Subcutaneous adipose tissue (tissue), 4 donors: ENCODE measurements at places on chromosomes 6 and 20. TPM values are rescaled to one million over a fixed set of nuclear protein-coding genes. Genes with fewer than 3 reads are reported as not detected.

Gene TMEM181
- total RNA-seq = 22.4 TPM

Gene STXBP5
- total RNA-seq = 29.7 TPM

Gene BPIFA1
- total RNA-seq = not detected

Gene TPD52L1
- total RNA-seq = 30.5 TPM

Gene LY86
- total RNA-seq = 2.6 TPM

Gene FOXF2
- total RNA-seq = 0.75 TPM

Gene PDE10A
- total RNA-seq = 8.7 TPM

Gene OXT
- not detected for total RNA-seq

Gene C20orf202
- not detected for total RNA-seq

Gene C20orf141
- total RNA-seq = 2.3 TPM

Gene ZNF334
- 1.5 TPM for total RNA-seq

Gene TSPO2
- not detected for total RNA-seq

Gene SLC35D3
- total RNA-seq = not detected

Gene HLA-DQA2
- total RNA-seq = not detected

Gene C6orf15
- total RNA-seq = not detected

Gene MDFI
- total RNA-seq = 12.6 TPM

Gene CYB5R4
- 10.6 TPM for total RNA-seq

Gene OVOL2
- total RNA-seq = not detected

Gene CHRNA4
- total RNA-seq = not detected

Gene CNKSR3
- 3.3 TPM for total RNA-seq

Gene SLC35F1
- total RNA-seq = 1.3 TPM

Gene NFATC2
- total RNA-seq = 5.1 TPM

Gene DUSP15
- not detected for total RNA-seq

Gene ADAT2
- 2.8 TPM for total RNA-seq

Gene STX11
- total RNA-seq = 45.4 TPM

Gene MAPK13
- total RNA-seq = 3.1 TPM

Gene TMEM217
- not detected for total RNA-seq

Gene SLC32A1
- not detected for total RNA-seq

Gene ETV7
- total RNA-seq = 0.57 TPM

Gene LAMA2
- total RNA-seq = 157 TPM

Gene ABT1
- 11.0 TPM for total RNA-seq

Gene FAM217A
- total RNA-seq = not detected

Gene FAM83B
- total RNA-seq = not detected

Gene C6orf58
- not detected for total RNA-seq

Gene B3GAT2
- not detected for total RNA-seq

Gene XKR7
- not detected for total RNA-seq

Gene LY6G6D
- total RNA-seq = not detected

Gene MUCL3
- not detected for total RNA-seq

Gene CFAP61
- 0.82 TPM for total RNA-seq

Gene SSTR4
- not detected for total RNA-seq

Gene SLPI
- total RNA-seq = 52.3 TPM

Gene CTAGE9
- not detected for total RNA-seq

Gene FAXC
- not detected for total RNA-seq

Gene LPIN3
- 32.8 TPM for total RNA-seq

Gene NMBR
- not detected for total RNA-seq

Gene C20orf144
- not detected for total RNA-seq
